Esophagus muscularis mucosa (tissue), 4 donors: ENCODE measurements at places on chromosomes 5 and 9. TPM values are rescaled to one million over a fixed set of nuclear protein-coding genes. Genes with fewer than 3 reads are reported as not detected.

MSMP gene
- 1.3 TPM for total RNA-seq

DNA sequence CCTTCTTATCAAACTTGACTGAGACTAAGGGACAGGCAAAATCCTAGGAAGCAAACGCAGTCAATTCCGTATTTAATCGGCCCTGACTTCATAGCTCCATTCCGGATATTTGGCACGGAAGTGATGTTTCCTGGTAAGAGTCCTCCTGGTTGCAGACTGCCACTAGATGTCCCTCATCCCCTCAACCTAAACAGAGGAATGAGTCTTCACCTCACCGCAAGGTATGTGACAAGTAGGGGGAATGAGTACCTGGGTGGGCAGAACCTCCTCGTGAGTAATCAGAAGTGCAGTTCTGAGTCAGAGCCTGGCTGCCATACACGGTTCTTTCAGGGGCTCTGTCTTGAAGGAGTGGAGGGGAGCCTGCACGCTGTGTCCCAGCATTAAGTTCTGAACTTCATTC lies 173.6 kb downstream of the MUSK start:
- H3K4me3 ChIP-seq = no peak overlapping the region
- peaks cover under 1% of the 10 kb centered on the region for H3K27me3 ChIP-seq

GRCh38 chr5:134069553-134069952 lies 44.9 kb upstream of the TCF7 start:
- no peak overlapping the region for H3K27ac ChIP-seq
- no peaks in the 10 kb centered on the region for H3K36me3 ChIP-seq
- H3K4me3 ChIP-seq = no peak overlapping the region
- peaks cover 26% of the 10 kb centered on the region for H3K27me3 ChIP-seq
- peaks cover 7% of the 10 kb centered on the region for H3K4me1 ChIP-seq
- DNase-seq = no peak

GRCh38 chr5:98433673-98434072 lies 339.8 kb upstream of the RGMB start:
- no peak for DNase-seq
- no peaks in the 10 kb centered on the region for H3K27me3 ChIP-seq
- peaks cover 33% of the 10 kb centered on the region for H3K4me1 ChIP-seq
- H3K36me3 ChIP-seq = no peaks in the 10 kb centered on the region
- H3K4me3 ChIP-seq = no peak overlapping the region

DNA sequence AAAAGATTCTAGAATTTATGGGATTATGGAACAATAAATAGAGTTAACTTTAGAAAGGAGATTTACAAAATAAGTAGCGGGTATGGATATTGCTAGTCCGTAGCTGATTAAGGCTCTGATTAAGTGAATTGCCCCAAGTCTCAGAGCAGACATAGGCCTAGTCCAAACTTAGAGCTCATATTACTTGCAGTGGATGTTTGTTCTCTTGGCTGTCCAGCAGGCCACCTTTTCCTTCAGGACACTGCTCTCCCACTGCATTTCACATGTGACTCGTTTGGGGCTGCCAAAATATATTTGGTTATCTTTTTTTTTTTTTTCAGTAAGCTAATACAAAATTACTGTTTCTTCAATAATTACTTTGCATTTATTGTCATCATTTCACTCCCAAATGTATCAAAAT lies 76.6 kb downstream of the ARRDC3 start:
- DNase-seq = no peak
- H3K27ac ChIP-seq = peak overlapping the region; percentile 29
- H3K4me1 ChIP-seq = peaks cover 24% of the 10 kb centered on the region
- no peaks in the 10 kb centered on the region for H3K27me3 ChIP-seq
